ENCODE measurements at places on chromosomes 16 and 17.

DNA sequence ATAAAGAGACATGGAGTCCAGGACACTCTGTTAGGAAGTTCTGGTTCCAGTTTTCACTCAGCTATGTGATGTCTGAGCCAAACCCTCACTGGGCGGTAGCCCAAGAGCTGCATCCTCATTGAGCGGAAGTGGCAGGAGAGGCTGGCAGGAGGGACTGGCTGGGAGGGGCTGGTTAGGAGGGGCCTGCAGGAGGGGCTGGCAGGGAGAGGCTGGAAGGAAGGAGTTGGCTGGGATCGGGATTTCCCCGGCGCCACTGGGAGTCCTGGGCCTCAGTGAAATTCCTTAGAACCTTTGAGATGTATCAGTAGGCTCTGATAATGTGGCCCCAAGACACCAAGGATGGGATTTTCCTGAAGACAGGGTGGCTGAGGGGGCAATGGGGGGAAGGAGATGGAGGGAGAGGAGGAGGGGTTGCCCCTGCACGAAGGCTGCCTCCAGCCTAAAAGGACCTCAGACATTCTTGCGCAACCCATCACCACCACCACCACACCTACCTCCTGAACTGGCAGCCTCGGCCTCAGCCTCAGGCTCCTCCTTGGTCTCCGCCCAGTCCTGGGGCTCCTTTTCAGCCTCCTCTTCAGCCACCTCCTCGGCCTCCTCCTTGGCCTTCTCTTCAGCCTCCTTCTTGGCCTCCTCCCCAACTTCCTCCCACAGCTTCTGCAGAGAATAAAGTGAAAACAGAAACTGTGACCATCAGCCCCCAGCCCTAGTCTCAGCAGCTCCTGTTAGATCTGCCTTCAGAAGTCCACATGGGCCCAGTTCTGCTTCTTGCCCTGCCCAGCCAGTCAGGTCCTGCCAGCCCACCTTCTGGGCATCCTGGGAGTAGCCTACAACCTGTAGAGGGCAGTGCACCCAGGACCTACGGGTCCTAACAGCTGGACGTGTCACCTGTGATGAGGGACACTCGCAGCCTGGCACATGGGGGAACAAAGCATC is 31.7 kb downstream of the CNGB1 start:
- DNase-seq: no peak

DNA sequence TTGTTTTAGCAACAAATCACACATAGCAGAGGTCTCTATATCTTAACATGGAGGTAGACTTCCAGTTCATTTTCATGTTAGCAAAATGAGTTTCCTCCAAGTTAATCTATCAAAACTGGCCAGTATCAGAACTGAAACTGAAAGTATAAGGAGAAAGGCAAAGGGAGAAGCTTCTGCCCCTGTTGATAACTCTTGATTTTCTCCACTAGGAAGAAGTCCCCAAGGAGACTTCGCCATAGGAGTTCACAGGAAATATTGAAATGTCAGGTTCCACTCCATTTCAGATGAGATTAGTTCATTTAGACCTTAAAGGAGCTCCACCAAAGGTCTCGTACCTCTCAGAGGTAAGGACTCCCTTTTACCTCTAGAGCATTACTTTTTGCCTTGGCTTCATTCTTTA is 1.2 kb upstream of the OGFOD3 start:
- no peak for DNase-seq

- no peak for DNase-seq
These were observed 8.4 kb downstream of the KRT39 start for GRCh38 chr17:40958086-40958953.

DNA sequence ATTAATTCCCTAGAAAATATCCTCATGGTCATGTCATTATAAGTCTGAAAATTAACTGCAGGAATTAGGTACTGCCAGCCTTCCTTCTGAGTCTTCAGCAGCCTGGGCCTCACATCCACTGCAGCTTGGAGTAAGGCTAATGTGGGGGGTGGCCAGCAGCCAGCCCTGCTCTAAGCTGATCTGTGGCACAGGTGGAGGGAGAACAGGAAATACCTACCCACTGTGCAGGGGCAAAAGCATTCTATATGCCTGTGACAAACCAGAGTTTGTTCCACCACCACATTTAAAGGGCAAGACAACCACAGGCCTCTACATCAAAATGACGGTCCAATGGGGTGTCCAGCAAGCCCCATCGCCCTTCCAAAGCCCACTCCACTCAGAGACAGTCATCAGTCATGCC is 9.4 kb downstream of the NPRL3 start:
- DNase-seq: no peak

GRCh38 chr16:1072526-1073261 is at the start of gene SSTR5:
Gene SSTR5, plus strand, starts transcription at chr16:1072747. Its CDS starts 6,122 bp downstream, at chr16:1078869.
- DNase-seq: no peak

DNA sequence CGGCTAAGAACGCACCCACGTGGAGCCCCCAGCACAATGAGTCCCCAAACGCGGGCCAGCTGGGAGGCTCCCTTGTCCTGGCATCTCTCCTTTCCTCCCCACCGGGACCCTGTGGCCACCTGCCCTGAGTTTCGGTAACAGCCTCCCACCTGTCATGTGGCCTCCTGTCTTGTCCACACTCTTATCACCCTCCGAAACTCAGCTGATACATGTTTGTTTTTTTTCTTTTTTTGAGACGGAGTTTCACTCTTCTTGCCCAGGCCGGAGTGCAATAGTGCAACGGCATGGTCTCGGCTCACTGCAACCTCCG is 105.7 kb upstream of the CREBBP start:
- no peak for DNase-seq

- DNase-seq: no peak
These were observed 23.3 kb upstream of the SLC5A10 start for GRCh38 chr17:18928628-18929125.

DNA sequence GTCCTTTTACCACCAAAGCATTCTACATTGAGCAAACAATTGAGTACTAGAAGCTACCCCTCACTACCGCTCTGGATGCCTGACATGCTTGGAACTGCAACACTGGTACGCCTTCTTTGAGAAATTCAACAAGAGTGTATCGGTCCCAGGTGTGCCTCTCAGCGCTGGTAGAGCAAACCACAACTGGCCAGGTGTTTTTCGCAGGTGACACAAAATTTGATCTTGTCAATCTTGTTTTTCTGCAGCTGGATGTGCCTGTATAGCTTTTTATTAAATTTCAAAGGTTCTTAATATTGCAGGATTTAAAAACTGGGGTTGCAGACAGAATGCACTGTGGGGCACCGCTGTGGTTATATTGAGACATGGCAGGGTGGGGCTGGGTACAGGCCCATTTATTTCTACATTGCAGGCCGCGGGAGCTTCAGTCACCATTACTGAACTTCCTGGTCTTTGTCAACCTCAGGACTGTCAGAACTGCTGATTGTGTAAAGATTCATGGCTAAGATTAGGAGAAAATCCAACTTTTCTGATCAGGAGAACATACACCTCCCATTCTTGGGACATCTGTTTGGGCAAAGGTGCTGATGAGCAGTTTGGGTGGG is 4.5 kb upstream of the SNX20 start:
- DNase-seq: no peak

DNA sequence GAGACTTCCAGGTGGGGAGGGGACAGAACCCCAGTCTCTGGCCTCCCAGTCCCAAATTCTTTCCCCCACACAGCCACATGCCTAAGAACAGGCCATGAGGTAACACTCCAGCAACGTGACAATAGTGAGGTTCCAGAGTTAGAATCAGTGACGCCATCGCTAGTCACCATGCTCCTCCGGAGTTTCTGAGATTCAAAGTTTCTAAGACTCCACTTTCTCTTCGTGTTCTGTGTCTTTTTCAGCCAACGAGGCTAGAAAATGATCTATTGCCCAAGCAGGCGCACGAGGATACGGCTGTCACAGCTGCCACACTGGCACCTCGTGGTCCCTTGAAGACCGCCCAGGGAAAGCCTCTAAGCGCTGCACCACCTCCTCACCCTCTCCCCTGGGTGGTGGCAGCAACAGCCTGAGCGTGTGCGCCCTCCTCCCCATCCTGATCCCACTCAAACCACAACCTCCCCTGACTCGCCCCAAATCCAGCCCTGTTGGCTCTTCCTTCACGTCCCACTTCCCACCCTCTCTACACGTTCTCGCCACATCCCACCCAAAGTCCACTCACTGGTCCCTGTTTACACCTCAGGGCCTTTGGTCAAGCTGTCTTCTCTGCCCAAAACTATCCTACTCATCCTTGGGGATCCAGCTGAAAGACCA is 1.0 kb downstream of the MCRIP1 start:
- peak; percentile 66 for DNase-seq

DNA sequence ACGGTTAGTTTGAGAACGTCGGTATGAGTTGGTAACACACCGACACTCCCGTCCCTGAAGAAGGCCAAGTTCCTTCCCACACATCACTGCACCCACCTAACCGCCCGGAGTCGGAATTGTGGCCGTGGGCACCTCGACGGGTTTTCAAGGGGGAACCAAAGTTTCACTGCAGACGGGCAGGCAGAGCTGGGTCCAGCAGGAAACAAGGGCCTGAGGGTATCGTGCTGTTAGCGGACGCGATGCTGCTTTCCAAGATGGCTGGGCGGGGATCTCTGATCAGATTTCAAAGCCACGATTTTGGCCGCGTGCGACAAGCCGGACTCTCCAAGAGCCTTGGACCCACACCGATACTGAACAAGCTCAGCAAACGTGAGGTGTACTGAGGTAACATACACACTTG is 82.3 kb upstream of the DOC2B start:
- no peak for DNase-seq

GRCh38 chr16:24645739-24646645 is 83.5 kb upstream of the TNRC6A start:
- DNase-seq: no peak

GRCh38 chr17:60717814-60718213 is 40.2 kb downstream of the BCAS3 start:
- DNase-seq: no peak

GRCh38 chr16:74029115-74029792 is 267.4 kb upstream of the PSMD7 start:
- no peak for DNase-seq

DNA sequence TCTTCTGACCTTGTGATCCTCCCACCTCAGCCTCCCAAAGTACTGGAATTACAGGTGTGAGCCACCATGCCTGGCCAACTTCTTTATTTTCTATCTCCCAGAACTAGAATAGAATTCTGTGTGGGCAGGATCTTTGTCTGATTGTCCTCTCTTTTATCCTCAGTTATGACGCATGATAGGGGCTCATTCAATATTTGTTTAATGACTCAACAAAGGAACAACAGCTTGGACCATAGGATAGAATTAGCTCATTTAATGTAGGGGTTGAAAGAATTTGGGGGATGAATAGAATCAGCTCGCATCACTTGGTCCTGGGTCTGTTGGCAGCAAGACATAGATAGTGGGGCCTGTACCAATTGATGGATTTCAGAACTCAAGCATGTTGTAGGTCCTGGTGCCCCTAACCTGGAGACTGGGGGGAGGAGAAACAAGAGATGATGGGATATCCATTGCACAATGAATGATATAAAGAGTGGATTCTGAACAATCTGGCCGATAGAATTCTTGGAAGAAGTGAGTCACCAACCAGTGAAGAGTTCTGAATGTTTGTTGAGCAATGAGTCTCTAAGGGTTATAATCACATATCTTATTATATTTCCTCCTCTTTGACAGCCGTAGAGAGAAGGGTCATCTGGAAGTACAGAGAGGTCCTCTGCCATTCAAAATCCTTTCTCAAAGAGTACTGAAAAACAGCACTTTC is 250.2 kb downstream of the HS3ST4 start:
- DNase-seq: no peak

DNA sequence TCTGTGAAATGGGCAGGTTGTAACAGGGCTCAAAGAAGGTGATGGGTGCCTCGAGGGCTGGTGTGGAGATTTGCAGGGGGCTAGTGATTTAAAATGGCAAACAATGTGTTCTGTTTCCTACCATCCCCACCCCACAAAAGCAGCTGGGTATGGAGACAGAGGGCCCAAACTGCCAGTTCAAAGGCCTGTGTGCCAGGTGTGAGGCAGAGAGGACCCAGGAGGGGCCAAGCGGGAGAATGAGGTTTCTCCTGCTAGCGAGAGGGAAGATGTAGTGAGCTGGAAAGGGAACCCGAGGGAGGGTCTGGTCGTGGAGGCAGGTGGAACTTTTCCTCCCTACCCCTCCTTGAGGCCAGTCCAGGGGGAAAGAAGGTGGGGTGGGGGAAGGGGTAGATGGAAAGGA is 39.4 kb downstream of the LAT start:
- DNase-seq: no peak

DNA sequence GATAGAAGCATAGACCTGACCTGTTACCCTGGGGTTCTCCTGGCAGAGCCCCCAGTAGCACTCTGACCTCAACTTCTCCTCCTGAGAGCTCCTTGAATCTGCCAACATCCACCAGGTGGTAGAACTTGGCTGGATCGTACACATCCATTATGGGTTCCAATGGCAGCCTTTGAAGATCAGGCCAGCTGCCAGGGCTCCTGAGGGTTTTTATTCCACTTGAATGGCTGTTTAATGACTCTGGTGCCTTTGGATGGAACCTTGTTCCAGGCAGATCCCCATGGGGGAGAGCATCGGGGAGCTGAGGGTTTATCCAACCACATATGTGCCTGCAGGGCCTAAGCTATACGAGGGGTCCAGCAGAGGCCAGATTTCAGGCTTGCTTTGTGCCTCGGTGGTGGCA is 47.1 kb upstream of the CLEC19A start:
- DNase-seq: no peak

GRCh38 chr17:66661411-66662256 is 173.3 kb upstream of the CACNG5 start:
- no peak for DNase-seq

- DNase-seq: no peak
These were observed 16.7 kb downstream of the TSC2 start for GRCh38 chr16:2064368-2064945.

- no peak for DNase-seq
These were observed 32.1 kb upstream of the KRT17 start for GRCh38 chr17:41656249-41657023.

GRCh38 chr16:74990832-74991231 is 5.9 kb upstream of the WDR59 start:
- DNase-seq: no peak

DNA sequence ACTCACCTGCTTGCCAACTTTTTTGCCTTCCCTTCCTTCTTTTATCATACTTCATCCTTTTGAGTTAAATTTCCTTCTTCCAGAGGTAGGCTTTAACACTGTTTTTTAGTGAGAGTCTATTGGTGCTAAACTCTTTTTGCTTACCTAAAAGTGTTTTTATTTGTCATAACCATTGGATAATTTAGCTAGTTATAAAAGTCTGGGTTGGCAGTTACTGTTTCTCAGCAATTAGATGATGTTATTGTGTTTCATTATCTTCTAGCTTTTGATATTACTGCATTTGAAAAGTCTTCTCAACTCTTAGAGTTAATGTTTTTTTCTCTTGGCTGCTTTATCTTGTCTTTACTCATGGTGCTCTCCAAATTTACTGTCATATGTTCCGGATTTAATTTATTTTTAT is 22.6 kb downstream of the ZNRF1 start:
- DNase-seq: no peak

DNA sequence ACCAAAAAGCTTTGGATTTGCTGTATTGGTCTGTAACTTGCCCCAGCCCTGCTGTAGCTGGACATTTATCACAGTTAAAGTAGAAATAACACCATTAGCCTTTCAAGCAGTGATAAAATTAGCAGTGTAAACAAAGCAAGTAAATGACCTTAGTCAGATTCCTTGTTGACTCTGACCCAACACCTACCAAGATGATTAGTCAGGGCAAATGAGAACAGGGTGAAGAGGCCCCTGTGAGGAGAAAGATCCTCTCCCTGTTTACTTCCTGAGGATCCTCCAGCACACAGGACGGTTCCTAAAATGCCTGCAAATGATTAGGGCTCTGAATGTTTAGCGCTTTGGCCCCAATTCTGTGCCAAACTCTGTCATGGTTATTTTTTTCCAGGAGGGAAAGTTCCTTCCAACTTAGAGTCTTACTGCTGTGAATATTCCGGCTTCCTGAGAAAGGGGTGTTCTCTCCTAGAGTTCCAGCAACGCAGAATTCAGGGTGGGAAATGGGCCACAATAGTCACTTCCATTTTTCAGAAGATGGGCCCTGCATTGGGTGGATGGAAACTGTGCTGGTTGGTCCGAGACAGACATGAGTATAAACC is 259.0 kb upstream of the MYOCD start:
- no peak for DNase-seq
